Osteoblast (primary cell): ENCODE measurements at places on chromosomes 5 and 9. TPM values are rescaled to one million over a fixed set of nuclear protein-coding genes. Genes with fewer than 3 reads are reported as not detected.

The PIP5K1B gene
- not detected in 2 replicates for total RNA-seq

The LECT2 gene
- not detected in 2 replicates for total RNA-seq

The LHX2 gene
- not detected in 2 replicates for total RNA-seq

The C5orf58 gene
- not detected in 2 replicates for total RNA-seq

The VPS13A gene
- 59.2 and 60.4 TPM in 2 replicates for total RNA-seq

- no peak for DNase-seq
Measured at GRCh38 chr5:102036927-102037326, 259.2 kb downstream of the SLCO4C1 start.

DNA sequence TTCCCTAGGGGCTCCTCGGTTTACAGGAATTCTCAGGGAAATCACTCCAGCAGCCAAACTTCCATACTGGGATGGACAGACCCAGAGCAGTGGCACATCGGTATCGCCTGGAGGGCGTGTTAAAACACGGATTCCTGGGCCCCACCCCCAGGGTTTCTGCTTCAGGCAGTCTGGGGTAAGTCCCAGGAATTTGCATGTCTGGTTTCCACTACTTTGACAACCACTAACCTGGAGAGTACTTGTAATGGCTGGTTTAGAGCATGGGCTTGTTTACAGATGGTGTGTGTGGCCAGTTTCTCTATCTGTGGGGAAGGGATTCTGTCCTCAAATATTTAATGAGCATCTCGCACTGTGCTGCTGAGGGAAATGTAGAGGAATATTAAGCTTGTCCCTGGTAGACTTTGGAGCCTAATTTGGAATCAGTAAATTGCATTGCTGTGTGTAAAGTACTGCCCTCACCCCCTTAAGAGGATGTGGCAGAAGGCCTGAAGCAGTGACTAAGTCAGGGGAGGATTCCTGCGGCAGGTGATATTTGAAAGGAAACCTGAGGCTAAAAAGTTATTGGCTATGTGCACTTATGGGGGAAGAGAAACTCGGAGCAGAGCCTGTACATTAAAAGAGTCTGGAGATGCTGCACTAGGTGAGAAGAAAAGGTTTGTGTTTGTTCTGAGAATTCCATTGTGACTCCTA, 18.6 kb upstream of the TJP2 start:
- DNase-seq = peak; percentile 19

GRCh38 chr5:54229041-54229780, 81.2 kb downstream of the ARL15 start:
- peak; percentile 71 for DNase-seq
